ENCODE measurements at places on chromosomes 13 and 19. TPM values are rescaled to one million over a fixed set of nuclear protein-coding genes. Genes with fewer than 3 reads are reported as not detected.

DNA sequence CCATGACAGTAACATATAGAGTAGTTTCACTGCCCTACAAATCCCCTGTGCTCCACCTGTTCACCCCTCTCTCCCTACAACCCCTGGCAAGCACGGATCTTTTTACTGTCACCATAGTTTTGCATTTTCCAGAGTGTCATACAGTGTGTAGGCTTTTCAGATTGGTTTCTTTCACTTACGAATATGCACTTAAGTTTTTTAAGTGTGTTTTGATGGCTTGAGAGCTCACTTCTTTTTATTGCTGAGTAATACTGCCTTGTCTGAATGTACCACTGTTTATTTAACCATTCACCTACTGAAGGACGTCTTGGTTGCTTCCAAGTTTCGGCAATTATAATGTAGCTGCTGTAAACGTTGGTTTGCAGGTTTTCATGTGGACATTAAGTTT lies 175.1 kb downstream of the ITGBL1 start:
- H3K4me1 ChIP-seq = no peaks in the 10 kb centered on the region
- no peak for DNase-seq
- no peaks in the 10 kb centered on the region for H3K27me3 ChIP-seq

- no peaks in the 10 kb centered on the region for H3K36me3 ChIP-seq
- H3K4me1 ChIP-seq = 0 out of 2 replicates have a peak, but pooled peaks cover 3% of the 10 kb centered on the region
- H3K27me3 ChIP-seq = 0 out of 2 replicates have a peak, but pooled peaks cover 6% of the 10 kb centered on the region
- no peak overlapping the region for H3K4me3 ChIP-seq
- no peak for DNase-seq
Measured at GRCh38 chr13:76672420-76672819, 213.8 kb downstream of the KCTD12 start.

DNA sequence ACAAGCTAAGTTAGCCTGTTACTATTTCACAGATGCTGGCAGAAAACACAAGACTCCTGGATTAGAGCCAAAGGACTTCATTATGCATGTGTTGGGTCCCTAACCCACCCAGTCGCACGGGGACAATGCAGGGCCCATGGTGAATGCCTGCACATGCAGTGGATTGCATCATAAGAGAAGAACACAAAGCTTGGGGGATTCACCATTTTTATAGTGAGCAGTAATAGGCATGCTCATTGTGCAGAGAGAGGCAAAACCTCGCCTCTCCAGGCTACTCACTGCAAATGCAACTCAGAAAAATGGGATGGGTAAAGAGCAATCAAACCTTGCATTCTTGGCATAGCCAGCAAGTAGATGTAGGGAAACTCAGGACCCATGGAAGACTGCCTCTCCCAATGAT lies 115.8 kb downstream of the DIAPH3 start:
- no peak overlapping the region for H3K4me3 ChIP-seq
- no peaks in the 10 kb centered on the region for H3K36me3 ChIP-seq
- no peaks in the 10 kb centered on the region for H3K4me1 ChIP-seq

SYCN gene
- total RNA-seq = not detected

DNA sequence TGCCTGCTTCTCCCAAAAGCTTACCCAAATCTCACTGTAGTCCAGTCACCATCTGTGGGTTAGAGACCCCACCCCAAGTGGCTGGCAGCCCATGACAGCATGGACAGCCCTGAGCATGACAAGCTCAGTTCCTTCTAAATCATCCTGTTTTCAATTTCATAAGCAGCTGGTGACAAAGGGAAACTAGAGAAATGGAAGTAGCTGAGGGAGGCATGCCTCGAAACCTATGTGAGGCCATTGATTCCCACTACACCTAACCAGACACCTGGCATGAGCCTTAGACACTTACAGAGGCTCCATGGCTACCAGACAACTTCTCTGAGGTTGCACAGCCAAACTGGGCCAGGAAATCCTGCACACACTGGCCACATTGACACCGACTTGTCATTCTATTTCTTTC lies 56.2 kb downstream of the ABCC4 start:
- no peaks in the 10 kb centered on the region for H3K27me3 ChIP-seq
- no peak for DNase-seq
- H3K27ac ChIP-seq = no peak overlapping the region
- peaks cover 19% of the 10 kb centered on the region for H3K4me1 ChIP-seq

- H3K4me1 ChIP-seq = no peaks in the 10 kb centered on the region
- H3K27me3 ChIP-seq = no peaks in the 10 kb centered on the region
- H3K36me3 ChIP-seq = no peaks in the 10 kb centered on the region
- no peak for DNase-seq
- H3K4me3 ChIP-seq = no peak overlapping the region
Measured at GRCh38 chr13:103531278-103531677, 465.1 kb upstream of the SLC10A2 start.

ACP5 gene
- total RNA-seq = 1.2 TPM

Measured in HCT116 (cell line).